ENCODE measurements at places on chromosomes 11 and 22.

GRCh38 chr11:61805146-61805545, 11.7 kb downstream of the FADS1 start:
- no peak for DNase-seq

- no peak for DNase-seq
Measured at GRCh38 chr11:61345170-61345610, 12.2 kb downstream of the TKFC start.

GRCh38 chr11:80726236-80726635, 1285.4 kb upstream of the TENM4 start:
- no peak for DNase-seq

- DNase-seq, result no peak
Measured at GRCh38 chr11:13169709-13170108, 107.9 kb upstream of the BMAL1 start.

- DNase-seq, result no peak
Measured at GRCh38 chr11:64534391-64534801, 56.6 kb upstream of the SLC22A12 start.

DNA sequence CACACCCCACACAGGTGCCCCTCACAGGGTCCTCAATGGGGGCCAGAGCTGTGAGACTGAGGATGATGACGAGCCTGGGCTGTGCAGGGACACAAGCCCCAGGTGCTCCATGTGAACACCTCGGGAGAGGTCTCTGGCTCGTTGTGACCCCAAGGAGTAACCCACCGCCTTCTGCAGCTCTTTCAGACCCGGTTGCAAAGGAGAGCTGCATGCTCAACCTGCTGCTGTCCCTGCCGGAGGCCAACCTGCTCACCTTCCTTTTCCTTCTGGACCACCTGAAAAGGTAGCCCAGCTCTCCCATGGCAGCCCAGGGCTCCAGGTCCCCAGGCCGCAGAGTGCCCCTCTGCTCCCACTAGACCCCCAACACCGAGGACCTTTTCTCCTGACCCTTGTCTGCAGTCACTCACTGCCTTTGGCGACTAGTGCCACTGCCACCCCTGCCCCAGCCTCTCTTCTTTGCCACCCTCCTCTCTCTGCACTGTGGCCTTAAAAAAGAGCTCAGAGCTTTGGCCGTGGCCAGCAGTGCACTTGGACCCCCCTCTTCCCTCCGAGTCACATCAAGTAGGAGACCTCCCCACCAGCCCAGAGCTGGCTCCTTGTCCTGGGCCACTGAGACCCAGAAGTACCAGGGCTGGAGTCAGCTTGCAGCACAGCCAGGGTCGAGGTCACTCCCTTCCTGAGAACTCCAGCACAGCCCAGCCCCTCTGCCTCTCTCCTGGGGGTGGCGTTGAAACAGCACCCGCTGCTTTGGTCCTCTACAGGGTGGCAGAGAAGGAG, 133.7 kb downstream of the BCR start:
- DNase-seq, result no peak

DNA sequence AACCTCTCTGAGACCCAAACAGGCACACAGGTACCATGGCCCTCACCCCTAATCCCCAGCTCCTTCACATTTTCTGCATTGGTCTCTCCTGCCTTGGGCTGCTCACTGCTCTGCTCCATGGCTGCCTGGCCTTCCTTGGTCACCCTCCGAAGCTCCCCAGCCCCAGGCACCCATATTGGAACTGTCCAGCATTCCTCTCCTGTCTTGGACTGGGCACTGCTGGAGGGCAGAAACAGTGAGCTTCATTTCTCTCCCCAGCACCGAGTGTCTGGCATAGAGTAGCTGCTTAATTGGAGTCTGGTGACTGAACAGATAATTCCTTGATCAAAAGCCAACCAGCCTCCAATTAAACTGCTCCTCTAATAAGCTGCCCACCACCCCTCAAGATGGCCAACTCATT, 13.2 kb downstream of the PLEKHA7 start:
- DNase-seq, result no peak

DNA sequence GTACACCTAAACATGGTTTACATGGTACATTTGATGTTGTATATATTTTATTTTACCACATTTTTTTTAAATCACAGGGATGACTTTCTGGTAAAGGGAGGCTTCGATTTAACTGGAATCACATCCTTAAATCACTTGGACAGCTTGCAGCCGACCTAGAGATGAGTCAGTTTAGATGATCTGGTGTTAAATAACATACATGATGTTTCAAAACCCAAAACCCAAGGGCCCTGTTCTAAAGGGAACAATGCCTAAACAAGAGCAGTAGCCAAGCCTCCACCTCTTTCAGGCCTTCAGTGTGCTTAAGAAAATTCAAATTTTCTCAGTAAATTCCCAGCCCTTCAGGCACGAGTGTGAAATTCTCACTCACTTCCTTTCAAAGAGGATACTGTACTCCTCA, 108.8 kb downstream of the WT1 start:
- no peak for DNase-seq

GRCh38 chr22:36027579-36027934, 1.1 kb downstream of the RBFOX2 start:
- no peak for DNase-seq

GRCh38 chr11:22344081-22344480, 5.9 kb downstream of the SLC17A6 start:
- DNase-seq, result no peak

DNA sequence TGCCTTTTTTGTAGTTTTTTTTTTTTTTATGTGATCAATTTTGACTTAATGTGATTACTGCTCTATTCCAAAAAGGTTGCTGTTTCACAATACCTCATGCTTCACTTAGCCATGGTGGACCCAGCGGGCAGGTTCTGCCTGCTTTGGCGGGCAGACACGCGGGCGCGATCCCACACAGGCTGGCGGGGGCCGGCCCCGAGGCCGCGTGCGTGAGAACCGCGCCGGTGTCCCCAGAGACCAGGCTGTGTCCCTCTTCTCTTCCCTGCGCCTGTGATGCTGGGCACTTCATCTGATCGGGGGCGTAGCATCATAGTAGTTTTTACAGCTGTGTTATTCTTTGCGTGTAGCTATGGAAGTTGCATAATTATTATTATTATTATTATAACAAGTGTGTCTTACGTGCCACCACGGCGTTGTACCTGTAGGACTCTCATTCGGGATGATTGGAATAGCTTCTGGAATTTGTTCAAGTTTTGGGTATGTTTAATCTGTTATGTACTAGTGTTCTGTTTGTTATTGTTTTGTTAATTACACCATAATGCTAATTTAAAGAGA, 12.5 kb downstream of the CCND1 start:
- no peak for DNase-seq

DNA sequence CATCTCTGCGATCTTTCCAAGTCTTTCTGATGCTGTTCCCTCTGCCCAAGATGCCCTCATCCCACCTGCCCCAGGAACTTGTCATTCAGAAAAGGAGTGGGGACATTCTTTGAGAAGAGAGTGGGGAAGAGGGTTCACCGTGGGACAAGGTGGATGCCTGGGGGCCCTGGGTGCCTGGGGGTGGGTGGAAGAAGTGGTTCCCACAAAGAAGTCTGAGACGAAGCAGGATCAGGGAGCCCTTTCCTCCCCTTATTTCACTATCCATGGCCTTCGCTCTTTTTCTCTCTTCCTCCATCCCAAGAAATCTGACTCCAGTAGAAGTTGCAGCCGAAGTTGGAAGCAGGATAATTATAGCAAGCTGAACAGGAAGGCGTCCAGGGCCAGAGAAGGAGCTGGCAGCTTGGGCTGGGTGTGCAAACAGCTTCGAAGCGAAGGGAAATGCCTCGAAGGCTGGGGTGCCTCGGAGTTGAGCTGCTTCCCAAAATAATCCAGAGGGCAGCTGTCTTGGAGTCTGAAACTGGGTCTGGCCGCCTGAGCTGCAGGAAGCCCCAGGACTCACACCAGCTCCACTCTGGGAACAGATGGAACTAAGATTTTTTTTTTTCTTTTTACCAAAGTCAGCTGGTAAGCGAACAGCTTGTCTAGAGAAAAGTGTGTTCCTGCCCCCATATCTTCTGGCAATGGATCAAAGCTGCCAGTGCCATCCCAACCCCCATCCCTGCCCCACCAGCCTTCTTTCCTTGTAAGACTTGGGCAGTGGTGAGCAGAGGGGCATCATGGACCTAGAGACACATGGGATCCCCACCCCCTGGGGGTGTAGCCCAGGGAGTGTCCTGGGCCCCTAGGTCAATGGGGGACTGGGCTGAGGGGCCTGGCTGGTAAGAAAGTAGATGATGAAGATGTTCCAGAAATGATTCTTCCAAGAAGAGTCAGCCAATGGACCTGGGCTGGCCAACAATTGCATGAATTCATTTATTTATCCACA, 31.5 kb downstream of the PARVG start:
- DNase-seq, result no peak

DNA sequence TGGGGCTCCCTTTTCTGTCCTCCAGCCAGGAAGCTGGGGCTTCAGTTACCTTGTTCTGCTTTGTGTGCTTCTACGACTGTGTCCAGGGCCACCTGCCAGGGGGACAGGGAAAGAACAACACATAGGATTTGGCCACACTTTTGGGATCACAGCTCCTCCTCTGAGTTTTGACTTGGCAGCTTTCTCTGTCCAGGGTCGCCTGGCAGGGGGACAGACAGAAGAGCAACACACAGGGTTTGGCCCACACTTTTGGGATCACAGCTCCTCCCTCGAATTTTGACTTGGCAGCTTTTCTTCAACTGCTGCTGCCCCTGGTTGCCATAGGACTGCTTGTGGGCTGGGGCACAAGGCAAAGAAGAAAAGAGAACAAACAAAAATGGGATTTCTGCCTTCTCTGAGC, 19.1 kb downstream of the INCENP start:
- no peak for DNase-seq

DNA sequence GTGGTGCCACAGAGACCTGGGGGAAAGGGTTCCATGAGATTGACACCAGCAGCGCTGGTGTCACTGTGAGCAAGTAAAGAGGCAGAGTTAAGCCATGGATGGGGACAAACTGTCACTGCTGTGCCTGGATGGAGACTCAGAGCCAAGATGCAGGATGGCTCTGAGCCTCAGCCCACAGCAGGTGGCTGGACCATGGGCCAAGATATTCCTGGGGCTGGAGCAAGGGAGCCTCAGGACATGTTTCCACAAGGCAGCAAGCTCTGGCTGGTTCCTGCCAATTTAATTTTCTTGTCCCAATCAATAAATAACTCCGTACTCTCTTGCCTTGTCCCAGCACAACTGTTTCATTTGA, 23.0 kb downstream of the MYO18B start:
- no peak for DNase-seq

GRCh38 chr11:12556788-12557384, 117.3 kb upstream of the TEAD1 start:
- DNase-seq, result no peak

GRCh38 chr11:70886676-70887541, 365.5 kb downstream of the SHANK2 start:
- DNase-seq, result no peak

All from T-helper 17 cell (primary cell).